ENCODE measurements at places on chromosomes 11 and 22.

- DNase-seq: no peak
Measured at GRCh38 chr11:115963156-115963555, 458.9 kb upstream of the CADM1 start.

GRCh38 chr22:45684169-45684568, 12.5 kb downstream of the ATXN10 start:
- DNase-seq: no peak

- DNase-seq: no peak
Measured at GRCh38 chr11:118258410-118258809, 5.7 kb downstream of the MPZL2 start.

DNA sequence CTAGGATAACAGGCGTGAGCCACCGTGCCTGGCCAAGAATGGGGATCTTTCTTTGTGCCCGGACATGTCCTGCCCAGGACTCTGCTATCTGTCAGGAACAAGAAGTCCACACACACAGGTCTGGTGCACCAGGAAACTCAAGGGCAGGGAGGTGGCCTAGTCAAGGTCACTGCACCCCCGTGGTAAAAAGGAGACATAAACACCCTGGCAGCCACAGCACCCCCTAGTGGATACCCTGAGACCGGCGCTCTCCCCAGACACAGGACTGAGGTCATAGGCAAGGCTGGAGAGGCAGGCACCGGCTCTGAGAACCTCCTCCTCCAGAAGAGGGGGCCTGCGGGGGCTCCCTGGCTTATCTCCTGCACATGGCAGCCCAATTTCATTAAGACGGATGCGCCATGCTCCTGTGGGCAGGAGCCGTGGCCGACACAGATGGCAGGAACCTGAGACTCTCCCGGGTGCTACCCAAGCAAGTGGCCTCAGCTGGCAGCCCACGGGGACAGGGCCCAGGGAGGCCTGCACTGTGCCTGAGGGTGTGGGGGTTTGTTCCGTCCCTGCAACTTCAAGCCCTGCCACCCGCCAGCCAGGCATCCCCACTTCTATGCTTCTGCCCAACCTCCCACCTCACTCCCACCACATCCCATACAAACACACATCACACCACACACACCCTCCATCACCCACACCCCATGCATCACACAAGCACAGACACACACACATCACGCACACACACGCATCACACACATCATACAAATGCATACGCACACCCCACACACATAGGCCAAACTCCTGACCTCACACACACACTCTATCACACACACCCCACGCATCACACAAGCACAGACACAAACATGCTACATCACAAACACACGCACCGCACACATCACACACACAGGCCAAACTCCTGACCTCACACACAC, 19.6 kb downstream of the MACROD1 start:
- no peak for DNase-seq

- DNase-seq: no peak
Measured at GRCh38 chr11:2798951-2799761, 86.4 kb downstream of the CDKN1C start.

DNA sequence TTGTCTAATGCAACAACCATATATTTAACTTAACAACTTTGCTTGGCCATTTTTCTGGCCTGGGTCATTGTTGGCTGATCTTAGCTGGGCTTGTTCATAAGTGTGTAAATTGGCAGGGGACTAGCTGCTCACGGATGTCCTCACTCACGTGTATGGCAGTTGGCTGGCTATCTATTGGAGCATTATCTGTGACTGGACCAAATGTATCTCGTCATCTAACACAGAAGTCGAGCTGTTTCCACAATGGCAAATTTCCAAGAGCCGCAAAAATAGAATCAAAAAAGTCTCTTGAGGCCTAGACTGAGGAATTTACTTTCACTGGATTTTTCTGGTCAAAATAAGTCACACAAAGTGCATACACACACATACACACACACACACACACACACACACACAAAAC, 893.3 kb downstream of the FAM181B start:
- no peak for DNase-seq

GRCh38 chr11:36296884-36297543, 926 bp downstream of the PRR5L start:
- no peak for DNase-seq

GRCh38 chr11:69808667-69809086, 10.5 kb downstream of the FGF3 start:
- no peak for DNase-seq

Measured in cortex of kidney (tissue), 1 donor.